ENCODE measurements at places on chromosomes 1 and 21.

DNA sequence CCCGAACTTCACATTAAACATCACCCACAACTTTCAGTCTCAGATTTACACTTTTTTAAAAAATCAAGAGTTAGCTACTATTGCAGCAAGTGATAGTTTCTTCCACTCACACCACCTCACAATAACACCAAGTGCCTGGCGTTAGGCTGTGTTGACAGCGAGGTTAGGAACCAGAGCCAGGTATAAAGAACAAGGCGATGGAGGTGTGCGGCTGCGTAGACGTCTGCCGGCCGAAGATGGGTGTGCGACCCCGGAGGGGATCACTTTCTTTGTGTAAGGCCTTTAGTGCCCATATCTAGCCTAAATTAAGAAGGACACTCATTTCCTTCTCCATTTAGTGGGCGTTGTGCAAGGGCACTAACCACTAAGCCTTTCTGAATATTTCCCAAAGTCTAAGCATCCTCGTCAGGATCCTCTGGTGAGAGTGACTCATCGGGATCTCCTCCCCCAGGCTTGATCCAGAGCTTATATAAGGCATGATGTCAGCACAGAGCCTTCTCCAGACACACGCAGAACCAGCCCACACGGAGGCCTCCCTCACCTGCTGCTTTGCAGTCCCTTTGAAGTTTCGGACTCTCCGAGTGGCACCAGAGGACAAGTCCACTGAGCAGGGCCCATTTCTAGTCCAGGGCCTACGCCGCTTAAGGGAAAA, 11.8 kb downstream of the NHLH2 start:
- DNase-seq, result peak; percentile 95

DNA sequence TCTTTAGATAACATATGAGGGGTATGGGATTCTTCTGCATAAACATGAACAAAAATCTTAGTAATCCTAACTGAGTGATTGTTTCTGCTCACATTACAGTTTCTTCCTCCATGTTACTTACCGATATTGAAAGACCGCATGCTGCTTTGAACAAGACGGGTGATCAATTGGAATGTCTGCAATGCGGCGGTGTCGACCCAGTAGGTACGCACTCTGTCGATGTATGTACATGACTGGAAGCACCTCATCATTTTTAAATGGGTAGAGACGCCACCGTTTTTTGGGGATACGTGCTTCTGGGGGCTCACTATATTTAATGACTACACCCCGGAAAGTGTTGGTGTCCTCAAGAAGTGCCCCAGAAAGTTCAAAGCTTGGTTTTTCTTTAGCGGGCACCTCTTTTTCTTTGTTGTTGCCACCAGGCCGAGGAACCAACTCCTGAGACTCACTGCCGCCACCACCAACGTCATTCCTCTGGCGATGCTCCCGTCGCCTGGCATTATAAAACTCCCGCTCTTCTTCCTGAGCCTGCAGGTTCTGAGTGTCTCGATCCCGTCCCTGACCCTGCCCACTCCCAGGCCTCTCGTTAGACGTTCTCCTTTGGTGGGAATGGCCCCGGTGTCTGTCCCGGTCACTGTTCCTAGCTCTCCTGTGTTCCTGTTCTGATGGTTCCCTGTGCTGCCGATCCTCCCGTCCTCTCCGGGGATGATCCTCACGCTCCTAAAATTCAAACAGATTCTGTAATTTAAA, 13.9 kb downstream of the SNIP1 start:
- no peak for DNase-seq

GRCh38 chr1:46218443-46218842, 15.3 kb downstream of the LURAP1 start:
- DNase-seq, result no peak

DNA sequence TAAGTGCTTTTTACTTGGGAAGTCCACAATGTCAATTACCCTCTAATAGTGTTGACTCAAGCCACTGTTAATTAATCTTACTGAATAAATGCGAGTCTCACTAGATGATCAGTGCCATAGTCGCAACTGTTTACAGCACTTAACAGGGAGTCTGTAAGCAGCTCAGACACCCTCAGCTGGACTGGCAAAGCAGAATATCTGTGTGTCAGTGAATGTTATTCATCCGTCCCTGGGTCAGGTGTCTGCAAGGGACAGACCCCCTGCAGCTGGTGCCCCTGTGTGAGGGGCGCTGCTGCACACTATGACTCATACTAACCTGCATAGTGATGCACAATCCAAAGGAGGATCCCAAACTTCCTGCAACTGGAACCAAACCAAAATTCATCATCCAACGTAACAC, 306.5 kb downstream of the HHIPL2 start:
- no peak for DNase-seq

DNA sequence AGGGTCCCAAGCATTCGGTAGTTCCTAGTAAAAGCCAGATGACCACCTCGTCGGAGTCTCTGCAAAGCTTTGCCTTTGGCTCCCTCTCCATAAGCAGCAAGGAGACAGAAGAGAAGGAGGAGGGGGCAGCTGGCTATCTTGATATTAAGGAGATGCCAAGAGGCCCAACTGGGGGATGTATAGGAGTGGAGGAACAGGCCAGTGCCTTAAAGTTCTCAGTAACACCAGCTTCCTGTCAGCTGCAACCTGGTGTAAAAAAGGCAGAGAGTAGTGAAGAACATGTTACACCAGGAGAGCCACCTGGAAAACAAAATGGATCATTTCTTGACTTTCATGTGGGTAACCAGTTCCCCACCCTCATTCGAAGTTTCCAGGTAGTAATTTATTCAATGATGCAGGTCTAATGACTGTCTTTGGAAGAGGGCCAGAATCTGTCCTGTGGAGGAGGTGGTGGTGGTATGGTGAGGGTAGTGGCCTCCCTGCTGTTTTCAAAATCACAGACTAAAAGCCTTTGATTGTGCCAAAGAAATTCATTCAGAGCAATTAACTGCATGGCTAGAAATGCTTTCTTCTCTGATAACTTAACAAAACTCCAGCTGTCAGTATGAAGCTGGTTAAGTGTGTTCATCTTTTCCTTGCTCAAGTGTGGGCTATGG, 27.3 kb downstream of the TMEM200B start:
- DNase-seq, result no peak

DNA sequence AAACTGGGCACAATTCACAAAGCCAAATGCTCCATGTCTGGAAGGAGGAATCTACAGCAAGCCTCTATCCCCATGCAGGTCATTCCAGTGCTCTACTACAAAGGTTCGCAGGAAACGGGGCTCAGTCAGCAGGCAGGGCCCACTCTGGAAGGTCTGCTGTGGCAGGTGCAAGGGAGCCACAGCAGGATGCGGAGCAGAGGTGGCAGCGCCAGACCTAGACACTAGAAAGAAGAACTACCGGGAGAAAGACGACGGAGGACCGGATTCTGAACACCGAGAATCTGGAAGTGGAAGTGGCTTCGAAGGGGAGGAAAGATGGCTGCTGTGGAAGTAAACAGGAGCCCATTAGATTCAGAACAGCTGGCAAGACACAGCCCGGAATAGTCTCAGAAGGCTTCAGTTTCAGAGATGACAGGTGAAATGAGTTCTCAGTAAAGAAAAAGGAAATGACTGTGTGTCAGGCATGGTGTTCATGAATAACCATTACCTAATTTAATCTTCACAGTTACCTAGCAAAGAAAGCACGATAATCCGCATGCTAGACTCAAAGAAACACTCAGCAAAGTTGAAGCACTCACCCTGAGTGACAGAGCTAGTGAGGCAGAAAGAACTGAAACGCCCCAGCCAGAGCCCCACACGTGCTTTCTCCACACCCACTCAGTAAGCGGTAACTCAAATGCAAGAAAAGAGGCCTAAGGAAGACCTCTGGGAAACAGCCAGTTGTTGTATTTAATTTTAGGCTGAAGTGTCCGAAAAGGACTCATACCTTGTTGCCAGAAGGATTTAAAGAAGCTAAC, 21.4 kb downstream of the SETD4 start:
- DNase-seq, result no peak

DNA sequence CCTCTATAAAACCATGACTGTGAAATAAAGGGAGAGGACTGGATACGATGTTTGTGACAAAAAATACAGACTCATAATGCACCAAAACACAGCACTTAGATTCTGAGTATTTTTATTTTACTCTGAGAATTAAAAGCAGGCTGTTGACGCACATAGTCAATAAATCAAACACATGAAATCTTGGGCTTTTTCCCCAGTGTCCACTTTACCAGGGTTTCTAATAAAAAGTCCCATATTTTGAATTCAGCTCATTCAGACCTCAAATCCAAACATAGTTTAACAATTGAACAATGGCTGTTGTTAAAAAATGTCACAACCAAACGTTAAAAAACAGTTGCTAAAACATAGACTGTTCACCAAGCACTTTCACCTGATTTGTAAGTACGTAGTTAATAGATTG, 553.4 kb downstream of the LTN1 start:
- no peak for DNase-seq

GRCh38 chr1:184514447-184514846, 127.6 kb downstream of the C1orf21 start:
- DNase-seq, result no peak

DNA sequence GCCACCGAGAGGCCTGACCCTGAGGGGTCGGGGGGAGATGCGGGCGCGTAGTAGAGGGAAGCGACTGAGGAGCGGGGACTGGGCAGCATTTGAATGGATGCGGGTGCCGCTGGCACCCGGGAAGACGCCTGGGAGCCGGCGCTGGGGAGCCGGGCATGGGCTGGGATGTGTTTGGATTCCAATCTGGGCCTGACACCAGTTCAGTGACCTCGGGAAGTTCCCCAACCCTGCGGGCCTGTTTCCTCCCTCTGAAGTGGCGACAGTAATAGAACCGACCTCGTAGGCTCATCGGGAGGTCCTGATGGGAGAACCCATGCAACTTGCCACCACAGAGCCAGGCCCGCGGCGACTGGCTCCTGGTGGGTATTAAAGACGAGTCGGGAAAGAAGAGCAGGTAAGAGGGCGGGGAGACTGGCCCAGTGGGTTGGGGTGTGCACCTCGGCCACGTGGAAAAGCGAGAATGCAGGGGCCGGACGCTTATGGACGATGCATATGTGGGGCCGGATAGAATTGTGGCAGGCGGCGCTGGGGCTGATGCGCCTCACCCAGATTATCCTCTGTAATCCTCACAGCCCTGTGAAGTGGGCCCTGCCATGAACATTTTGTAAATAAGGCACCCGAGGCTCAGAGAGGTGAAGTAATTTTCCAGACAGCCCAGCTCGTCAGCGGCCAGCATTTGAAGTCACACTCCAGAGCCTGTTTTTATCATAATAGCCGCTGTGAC, 105.8 kb downstream of the SLC16A1 start:
- DNase-seq, result no peak

DNA sequence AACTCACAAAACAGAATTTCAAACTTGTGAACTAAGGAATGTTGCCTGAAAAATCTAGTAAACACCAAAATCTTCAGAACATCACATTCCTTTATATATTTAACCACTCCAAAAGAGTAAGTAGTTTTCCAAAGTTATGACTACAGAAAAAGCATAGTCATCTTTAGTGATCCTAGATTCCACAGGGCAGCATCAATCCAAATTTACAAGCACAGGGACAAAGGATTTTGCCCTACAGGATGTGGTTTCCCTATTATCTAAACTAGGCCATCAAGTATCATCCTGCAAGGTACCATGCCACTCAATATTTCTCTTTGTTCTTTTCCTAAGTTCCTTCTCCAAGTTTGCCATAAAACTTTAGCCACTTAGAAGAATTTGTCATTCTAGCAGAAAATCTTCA, 33.0 kb downstream of the COP1 start:
- no peak for DNase-seq
